CD4-positive, alpha-beta T cell treated with Interleukin-1 beta for 1 hour (primary cell): ENCODE measurements at places on chromosomes 7 and 10.

DNA sequence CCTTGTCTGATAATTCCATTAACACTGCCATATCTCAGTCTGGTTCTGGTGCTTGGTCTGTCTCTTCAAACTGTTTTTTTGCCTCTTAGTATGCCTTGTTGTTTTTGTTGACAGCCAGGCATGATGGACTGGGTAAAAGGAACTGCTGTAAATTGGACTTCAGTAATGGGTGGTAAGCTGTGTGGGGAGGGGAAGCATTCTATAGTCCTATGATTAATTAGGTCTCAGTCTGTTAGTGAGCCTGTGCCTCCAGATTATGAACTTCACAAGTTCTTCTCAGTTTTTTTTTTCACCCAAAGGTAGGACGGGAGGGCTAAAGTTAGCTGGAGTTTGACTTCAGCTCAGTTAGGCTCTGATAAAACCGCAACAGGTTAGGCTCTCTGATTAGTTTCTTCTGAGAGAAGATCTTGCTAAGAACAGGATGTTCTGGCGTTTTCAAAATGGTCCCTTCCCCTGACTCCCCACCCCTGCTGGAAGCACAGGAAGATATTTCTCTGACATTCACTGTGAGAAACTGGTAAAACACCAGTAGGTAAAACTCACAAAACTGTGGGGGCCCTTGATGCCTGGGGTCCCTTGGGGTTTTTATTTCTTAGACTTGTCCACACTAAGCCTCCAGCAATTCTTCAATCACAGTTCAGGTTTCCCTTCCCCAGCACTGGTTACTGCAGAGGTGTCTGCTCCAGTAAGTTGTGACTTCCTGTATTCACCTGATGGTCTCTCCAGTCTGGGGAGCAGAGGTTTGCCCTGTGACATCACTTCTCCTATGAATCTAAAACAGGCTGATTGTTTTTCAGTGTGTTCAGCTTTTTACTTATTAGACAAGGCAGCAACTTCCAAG lies 43.3 kb upstream of the CCDC71L start:
- DNase-seq: no peak

DNA sequence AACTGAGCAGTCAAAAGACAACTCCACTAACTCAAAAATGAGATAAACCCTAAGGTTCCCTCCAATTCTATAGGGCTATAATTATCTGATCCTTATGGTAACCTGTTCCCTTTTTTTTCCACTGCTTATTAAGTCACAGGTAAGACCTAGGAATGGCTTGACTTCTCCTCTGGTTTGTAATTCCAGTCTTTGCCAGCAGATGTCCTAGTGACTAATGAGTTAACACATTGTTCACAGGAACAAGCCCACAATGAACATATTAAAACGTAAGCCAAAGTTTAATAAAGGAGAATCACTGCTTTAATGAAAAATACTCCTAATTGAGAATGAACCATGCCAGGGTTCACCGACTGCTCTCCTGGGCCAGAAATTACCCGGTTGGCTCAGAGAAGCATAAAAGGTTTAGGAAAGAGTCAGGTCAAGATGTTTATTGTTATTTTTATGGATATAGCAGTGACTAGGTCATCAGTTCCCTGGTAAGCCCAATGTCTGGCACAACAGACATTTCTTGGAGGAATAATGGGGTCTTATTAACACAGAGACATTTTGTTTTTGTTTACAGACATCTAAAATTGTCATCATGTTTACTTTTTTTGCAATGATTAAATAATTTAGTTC lies 120.1 kb downstream of the ELAPOR2 start:
- peak; percentile 12 for DNase-seq

DNA sequence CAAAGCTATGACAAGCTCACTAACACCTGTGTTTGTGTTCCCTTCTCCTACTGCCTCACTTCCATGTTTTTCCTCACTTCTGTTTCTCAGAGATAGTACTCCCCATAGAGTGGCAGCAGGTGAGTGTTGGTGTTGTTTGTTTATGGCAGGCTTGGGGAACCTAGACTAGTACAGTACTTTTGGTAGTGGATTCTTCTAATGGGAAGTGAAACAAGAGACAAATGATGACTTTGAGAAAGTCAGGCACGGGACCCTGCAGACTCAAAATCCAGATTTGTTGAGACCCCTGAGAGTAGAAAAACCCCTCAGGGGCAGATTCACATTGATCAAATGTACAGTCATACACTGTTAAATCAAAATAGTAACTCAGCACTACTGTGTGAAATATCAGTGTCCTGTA lies 6.4 kb upstream of the CFAP69 start:
- no peak for DNase-seq

GRCh38 chr10:90960355-90960814 lies 39.5 kb upstream of the ANKRD1 start:
- DNase-seq: no peak

GRCh38 chr10:22222236-22223190 lies 4.7 kb upstream of the EBLN1 start:
- DNase-seq: no peak
